ENCODE measurements at places on chromosomes 4 and X.

DNA sequence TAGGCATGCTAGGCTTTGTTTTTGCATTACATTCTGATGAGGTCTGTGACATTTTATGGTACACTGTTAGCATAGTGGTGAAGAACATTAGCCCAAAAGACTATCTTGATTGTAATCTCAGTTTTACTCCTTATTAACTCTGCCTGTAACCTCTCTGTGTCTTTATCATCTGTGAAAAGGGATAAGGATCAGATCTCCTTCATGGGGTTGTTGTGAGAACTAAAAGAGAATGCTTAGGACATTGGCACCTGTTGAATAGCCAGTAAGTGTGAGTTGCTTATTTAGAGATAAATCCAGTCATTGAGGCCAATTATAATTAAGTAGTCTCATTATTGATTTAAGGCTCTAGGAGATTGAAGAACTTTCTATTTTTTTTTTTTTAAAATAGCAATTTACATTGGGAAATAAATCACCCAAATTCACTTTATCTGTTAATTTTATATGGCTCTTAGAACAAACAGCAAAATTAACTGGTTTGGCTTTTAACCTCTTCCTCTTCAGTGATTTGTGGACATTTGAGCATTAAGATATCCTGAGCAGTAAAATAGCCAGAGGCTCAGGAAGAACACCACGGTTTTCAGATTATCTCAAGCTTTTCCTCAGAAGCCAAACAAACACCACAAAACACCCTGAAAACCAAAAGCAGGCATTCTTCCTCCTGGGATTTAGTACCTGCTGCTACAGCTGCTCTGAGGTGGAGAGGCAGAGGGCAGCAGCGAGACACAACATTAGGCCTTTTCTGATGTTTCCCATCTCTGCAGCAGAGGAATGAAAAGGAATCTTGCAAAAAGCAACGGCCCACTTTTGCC lies 192.9 kb downstream of the ARHGAP10 start:
- no peak for DNase-seq

GRCh38 chrX:19709812-19710518 lies 177.4 kb downstream of the SH3KBP1 start:
- no peak for DNase-seq

DNA sequence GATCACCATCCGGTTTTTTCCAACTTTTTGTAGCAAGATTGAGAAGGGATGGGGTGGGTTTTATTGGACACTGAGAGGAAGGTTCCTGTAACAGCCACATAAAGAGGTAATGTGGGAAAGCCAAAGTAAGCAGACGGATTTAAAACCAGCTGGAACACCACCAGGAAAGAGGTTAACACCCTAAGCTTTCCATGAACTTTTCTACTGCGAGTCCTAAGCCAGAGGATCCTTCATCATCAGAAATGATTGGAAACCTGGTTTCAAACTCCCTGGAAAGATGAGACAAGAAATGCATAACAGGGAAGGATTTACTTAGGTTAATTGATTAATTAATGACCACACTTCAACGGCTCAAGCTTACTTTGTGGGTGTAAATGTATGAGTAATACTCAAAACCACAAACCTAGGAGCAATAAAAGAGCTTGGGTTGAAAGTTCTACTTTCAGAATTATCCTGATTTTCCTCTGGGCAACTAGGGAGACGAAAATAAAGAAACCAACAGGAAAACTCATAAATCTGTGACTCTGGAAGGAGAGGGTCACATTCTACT lies 91.5 kb downstream of the COX18 start:
- no peak for DNase-seq

DNA sequence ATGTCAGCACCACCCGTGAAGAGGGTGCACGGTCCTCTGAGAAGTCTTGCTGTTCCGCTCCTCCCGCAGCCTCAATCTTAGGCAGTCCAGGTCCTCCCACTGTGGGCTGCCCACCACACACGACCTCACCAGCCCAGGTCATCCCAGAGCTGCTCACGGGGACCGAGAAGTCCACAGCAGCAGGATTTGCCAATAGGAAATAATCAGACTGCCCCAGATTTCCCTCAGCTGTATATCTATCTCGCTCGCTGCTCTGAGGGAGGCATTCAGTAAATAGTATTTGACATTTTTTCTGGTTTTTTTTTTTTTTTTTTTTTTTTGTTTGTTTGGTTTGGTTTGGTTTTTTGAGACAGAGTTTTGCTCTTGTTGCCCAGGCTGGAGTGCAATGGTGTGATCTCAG lies 83.8 kb downstream of the STOX2 start:
- DNase-seq: no peak

DNA sequence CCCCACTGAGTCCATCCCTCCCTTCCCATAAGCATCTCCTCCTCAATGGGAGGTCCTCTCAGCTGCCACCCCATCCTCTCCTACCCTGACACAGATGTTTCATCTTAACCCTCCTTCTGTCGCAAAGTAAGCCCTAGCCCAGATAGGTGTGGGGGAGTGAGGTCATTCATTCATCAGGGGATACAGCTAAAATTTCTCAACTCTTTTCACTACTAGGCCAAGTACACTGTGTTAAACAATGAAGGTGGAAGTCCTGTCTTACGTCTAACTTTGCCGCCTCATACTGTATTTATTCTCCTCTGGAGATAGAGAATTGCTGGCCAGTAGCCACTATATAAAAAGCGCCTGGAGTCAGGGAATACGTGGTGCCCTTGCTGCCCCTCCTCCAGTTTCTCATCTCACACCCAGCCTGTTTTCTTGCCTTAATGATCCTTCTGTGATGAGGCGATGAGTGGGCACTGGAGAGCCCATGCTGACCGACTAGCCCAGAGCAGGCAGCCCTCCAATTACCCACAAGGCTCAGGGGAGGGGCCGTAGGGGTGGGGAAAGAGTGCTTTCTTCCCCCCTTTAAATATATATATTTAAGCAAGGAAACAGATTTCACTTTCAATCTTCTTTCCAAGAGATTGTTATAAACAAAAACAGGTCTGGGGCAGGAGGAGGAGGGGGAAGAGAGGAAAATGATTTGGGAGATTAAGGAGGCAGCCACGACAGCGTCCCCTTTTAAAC lies 149.5 kb downstream of the PJA1 start:
- DNase-seq: no peak

DNA sequence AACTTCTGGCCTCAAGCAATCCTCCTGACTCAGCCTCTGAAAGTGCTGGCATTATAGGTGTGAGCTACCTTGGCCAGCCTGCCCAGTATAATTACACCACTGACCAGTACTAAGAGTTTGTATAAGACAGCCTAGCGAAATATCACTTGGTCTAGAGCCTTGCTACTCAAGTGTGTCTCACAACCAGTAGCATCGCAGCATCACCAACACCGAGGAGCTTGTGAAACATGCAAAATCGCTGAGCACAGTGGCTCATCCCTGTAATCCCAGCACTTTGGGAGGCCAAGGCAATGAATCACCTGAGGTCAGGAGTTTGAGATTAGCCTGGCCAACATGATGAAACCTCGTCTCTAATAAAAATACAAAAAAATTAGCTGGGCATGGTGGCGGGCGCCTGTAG lies 102.0 kb upstream of the GATB start:
- no peak for DNase-seq

DNA sequence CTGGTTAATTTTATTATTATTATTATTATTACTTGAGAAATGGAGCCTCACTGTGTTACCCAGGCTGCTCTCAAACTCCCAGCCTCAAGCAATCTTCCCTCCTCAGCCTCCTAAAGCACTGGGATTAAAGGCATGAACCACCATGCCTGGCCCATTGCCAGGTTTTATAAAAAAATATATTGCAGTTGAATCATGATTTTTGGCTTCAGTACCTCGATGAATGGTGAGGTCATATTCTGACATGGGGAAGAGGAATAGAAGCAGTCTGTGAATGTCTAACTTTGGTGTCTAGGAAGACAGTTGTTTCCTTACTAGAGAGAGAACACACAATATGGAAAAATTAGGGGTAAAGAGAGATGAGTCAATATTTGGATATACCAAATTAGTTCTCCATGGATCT lies 32.0 kb downstream of the CCSER1 start:
- no peak for DNase-seq

DNA sequence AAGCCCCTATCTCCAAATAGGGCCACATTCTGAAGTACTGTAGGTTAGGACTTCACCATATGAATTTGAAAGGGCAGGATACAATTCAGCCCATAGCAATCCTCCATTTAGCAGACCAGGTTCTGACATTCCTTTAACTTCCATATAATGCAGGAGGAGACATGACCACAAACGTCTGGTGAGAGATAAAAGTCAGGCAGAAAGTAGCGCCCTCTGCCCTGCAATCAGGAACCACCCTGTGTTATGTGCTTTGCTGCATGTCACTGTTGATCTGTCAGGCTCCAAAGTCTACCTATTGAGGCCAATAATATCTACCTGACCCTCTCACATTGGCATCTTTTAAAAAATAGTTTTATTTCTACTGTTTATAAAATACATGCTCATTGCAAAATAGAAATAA lies 30.2 kb upstream of the SEPSECS start:
- no peak for DNase-seq

GRCh38 chr4:177427192-177427591 lies 15.0 kb downstream of the AGA start:
- DNase-seq: no peak

DNA sequence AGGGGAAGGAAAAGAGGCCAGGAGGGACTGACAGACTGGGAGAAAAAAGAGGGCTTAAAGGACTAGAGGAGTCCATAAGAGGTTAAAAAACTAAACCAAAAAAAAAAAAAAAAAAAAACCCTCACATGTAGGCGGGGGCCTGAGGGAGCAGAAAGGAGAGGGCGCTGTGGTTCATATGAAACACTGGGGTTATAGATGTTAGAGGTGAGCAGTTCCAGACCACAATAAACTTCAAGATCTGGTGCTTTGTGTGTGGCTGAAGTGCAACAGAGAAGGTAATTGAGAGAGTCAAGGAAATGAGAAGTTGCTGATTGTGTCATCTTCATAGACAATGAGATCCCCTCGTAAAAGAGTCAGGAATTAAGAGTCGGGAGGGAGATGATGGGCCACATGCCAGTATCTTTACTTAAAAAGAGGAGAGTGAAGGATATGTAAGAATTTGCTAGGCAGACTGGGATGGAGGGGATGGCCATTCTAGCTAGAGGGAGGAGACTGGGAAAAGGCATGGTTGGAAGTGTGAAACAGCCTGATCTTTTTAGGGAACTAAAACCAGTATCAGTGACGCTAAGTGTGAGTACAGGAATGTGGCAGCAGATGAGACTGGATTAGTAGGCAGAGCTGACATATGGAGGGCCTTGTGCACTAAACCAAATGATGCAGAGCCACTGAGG lies 18.4 kb upstream of the OGT start:
- no peak for DNase-seq

DNA sequence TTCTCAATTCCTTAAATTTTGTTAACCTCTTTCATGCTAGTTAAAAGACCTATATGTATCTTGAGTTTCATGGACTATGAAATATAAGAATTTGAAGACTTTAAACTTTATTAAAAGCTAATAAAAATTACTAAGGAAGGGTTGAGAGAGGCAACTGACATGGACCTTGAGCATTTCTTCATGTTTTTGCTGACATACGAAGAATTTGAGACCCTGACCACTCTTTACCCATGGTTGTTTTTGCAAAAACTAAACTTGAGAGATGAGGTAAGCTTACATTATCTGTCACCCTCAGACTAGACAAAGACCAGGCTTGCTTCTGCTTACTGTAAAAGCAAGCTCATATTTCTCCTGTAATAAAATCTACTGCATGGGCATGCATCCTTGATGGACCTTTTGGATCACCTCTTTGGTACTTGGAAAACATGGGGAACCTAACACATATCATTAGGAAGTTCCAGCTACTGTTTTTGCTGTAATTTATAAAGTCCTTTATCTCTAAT lies 338.2 kb upstream of the PABPC4L start:
- no peak for DNase-seq

DNA sequence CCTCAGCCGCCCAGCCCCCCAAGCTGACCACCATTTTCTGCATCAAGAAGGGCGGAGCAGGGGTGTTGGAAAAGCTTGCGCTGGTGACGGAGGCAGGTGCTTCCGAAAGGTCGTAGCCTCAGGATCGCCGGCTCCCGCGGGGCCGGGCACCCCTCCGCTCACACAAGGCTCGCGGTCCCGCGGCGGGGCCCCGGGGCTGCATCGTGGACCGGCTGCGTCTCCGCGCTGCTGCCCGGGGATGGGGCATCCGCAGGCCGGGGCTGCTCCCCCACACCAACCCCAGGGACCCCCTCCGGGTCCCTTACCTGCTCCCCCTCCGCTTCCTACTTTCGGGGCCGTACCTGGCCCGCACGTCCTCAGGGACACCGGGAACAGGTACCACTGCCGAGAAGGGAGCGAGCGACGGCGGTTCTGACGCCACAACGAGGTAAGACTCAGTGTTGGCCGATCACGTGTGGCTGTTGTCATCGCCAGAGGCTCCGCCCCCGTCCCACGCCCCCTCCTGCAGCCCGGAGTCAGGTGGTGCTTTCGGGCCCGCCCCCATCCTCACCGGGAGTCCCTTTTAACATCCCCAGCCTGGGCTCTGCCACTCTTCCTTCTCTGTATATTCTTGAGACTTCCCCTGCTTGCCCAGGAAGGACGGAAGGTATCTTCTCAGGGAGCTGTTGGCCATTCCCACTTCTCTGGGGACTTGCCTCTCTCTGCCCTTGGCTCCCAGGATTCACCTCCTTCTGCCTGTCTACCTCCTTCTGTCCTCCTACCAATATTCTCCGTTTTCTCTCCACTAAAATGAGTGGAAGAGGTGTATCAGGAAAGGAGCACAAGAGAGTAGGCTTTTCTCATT lies at the start of gene BEX2:
Gene BEX2, minus strand, starts transcription at position 436 of the 844 bp plus-strand sequence. CDS start 1,014 bp downstream, outside the sequence.
- peak; percentile 68 for DNase-seq

DNA sequence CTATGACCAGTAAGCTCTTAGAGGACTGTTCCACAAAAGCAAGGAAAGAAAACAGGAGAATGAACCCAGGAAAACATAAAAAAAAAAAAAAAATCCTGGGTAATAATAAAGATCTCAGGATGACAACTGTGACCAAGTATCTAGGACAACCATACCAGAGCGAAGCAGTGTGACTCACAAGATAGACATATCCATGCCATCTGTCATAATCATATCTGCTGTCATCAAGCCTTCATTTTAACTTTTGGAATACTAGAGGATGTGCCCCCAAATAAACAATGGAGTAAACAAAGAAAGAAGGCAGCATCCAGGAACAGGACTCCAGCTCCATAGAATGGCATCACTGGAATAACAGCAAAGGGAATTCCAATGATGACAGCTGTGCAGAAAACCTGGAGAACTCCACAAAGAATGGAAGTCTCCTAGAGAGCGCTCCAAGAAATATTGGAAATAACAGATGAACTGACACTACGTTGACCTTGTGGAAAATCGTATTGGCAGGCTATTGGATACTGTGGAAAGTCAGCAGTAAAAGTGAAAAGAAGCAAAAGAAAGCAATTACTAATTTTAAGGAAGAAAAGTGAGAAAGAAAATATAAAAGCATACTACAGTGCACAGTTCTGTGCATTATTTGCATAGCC lies 35.3 kb downstream of the HPGDS start:
- DNase-seq: no peak

GRCh38 chr4:177403746-177404145 lies 38.5 kb downstream of the AGA start:
- DNase-seq: no peak
